ENCODE measurements at places on chromosomes 11 and 22.

GRCh38 chr11:105786741-105787140 is 176.9 kb downstream of the GRIA4 start:
- H3K36me3 ChIP-seq: no peaks in the 10 kb centered on the region
- no peak for DNase-seq
- peaks cover 10% of the 10 kb centered on the region for H3K4me1 ChIP-seq
- no peaks in the 10 kb centered on the region for H3K27me3 ChIP-seq
- no peak overlapping the region for H3K27ac ChIP-seq

GRCh38 chr22:50315289-50316113 is 8.1 kb upstream of the PLXNB2 start:
- no peak for DNase-seq
- no peaks in the 10 kb centered on the region for H3K4me1 ChIP-seq
- no peak overlapping the region for H3K4me3 ChIP-seq
- no peaks in the 10 kb centered on the region for H3K27me3 ChIP-seq
- H3K27ac ChIP-seq: peak overlapping the region; percentile 54

- no peaks in the 10 kb centered on the region for H3K27me3 ChIP-seq
- no peak overlapping the region for H3K4me3 ChIP-seq
- H3K27ac ChIP-seq: no peak overlapping the region
- H3K4me1 ChIP-seq: peaks cover 37% of the 10 kb centered on the region
Measured at GRCh38 chr11:121299417-121299816, 6.8 kb downstream of the SC5D start.

- no peaks in the 10 kb centered on the region for H3K4me1 ChIP-seq
- peaks cover 26% of the 10 kb centered on the region for H3K27me3 ChIP-seq
- no peak overlapping the region for H3K27ac ChIP-seq
- no peak for DNase-seq
Measured at GRCh38 chr11:124460459-124460858, 15.0 kb upstream of the OR8B8 start.

DNA sequence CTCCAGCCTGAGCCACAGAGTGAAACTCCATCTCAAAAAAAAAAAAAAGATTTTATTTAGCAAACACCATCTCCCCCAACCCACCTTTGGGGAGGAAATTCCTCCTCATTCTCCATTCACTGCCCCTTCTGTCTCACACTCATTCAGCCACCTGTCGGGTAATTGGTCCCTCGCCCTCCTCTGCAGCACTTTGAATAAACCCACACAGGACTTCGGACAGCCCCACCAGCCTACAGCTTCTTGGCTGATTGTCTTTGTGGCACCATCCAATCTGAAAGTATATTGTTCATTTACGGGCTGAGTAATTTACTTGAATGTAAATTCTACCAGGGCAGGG is 7.5 kb upstream of the GGA1 start:
- peak overlapping the region; percentile 52 for H3K4me3 ChIP-seq
- peaks cover 19% of the 10 kb centered on the region for H3K4me1 ChIP-seq
- H3K27me3 ChIP-seq: no peaks in the 10 kb centered on the region
- no peaks in the 10 kb centered on the region for H3K36me3 ChIP-seq

- H3K4me3 ChIP-seq: no peak overlapping the region
- no peak overlapping the region for H3K27ac ChIP-seq
- DNase-seq: no peak
Measured at GRCh38 chr11:24679821-24680351, 183.0 kb downstream of the LUZP2 start.

- peak overlapping the region; percentile 24 for H3K27ac ChIP-seq
- H3K4me3 ChIP-seq: no peak overlapping the region
- H3K36me3 ChIP-seq: peaks cover 4% of the 10 kb centered on the region
- DNase-seq: peak; percentile 93
Measured at GRCh38 chr11:117946842-117947526, 17.8 kb upstream of the TMPRSS13 start.

DNA sequence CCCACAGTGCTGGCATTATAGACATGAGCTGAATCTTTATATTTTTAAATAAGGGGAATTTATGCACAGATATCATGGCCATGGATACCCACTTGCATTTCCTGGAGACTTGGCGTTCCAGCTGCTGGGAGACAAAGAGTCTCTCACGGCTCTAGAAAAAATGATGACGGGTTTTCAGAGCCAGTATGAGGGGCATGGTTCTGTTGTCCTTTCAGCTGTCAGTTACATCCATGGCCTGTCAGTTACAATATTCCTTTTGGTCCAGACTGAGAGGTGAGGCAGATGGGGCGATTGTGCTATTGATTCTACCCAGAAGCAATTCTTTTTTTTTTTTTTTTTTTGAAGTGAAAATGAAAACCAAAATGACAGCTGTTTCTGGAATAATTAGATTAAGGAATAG is 29.7 kb downstream of the USH1C start:
- peaks cover 6% of the 10 kb centered on the region for H3K27me3 ChIP-seq
- H3K4me1 ChIP-seq: peaks cover 11% of the 10 kb centered on the region
- no peak for DNase-seq
- no peak overlapping the region for H3K4me3 ChIP-seq
- no peaks in the 10 kb centered on the region for H3K36me3 ChIP-seq
- H3K27ac ChIP-seq: no peak overlapping the region

DNA sequence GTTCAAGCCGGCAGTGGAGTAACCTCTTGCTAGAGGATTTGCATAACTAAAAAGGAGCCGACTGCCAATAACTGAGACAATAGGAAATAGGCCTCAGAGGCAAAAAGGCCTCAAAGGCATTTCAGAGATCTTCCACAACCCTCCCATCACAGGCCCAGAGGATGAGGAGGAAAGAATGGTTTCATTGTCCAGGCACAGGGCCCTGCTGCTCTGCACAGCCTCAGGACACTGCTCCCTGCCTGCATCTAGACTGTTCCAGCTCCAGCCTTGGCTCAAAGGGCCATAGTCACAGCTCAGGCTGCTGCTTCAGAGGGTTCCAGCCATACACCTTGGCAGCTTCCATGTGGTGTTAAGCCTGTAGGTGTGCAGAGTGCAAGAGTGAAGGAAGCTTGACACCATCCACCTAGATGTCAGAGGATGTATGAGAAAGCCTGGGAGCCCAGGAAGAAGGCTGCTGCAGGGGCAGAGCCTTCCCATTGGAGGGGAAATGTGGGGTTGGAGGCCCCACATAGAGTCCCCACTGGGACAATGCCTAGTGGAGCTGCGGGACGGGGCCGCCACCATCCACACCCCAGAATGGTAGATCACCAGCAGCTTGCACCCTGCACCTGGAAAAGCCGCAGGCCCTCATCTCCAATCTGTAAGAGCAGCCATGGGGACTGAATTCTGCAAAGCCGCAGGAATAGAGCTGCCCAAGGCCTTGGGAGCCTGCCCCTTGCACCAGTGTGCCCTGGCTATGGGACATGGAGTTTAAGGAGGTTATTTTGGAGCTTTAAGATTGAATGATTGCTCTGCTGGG is 8.2 kb upstream of the LRP5 start:
- no peaks in the 10 kb centered on the region for H3K27me3 ChIP-seq
- no peak for DNase-seq
- no peak overlapping the region for H3K27ac ChIP-seq
- H3K36me3 ChIP-seq: no peaks in the 10 kb centered on the region
- no peak overlapping the region for H3K4me3 ChIP-seq
- no peaks in the 10 kb centered on the region for H3K4me1 ChIP-seq

- H3K36me3 ChIP-seq: peaks cover 9% of the 10 kb centered on the region
- no peaks in the 10 kb centered on the region for H3K27me3 ChIP-seq
- no peak overlapping the region for H3K4me3 ChIP-seq
- DNase-seq: no peak
Measured at GRCh38 chr22:17726928-17727897, 47.1 kb downstream of the BID start.

GRCh38 chr22:38177926-38178604 is 3.6 kb downstream of the PLA2G6 start:
- H3K4me3 ChIP-seq: peak overlapping the region; percentile 71
- peaks cover 3% of the 10 kb centered on the region for H3K36me3 ChIP-seq
- H3K4me1 ChIP-seq: peaks cover 34% of the 10 kb centered on the region

All from type B pancreatic cell (in vitro differentiated cells).